Fibroblast of skin of back (primary cell): ENCODE measurements at places on chromosomes 13 and 19.
A peak's percentile ranks its signal among the peaks of the same experiment; 100 is the strongest.

- DNase-seq = no peak
Measured at GRCh38 chr13:38787550-38787949, 100.7 kb downstream of the FREM2 start.

GRCh38 chr13:112449545-112449930, 73.4 kb downstream of the SPACA7 start:
- no peak for DNase-seq

DNA sequence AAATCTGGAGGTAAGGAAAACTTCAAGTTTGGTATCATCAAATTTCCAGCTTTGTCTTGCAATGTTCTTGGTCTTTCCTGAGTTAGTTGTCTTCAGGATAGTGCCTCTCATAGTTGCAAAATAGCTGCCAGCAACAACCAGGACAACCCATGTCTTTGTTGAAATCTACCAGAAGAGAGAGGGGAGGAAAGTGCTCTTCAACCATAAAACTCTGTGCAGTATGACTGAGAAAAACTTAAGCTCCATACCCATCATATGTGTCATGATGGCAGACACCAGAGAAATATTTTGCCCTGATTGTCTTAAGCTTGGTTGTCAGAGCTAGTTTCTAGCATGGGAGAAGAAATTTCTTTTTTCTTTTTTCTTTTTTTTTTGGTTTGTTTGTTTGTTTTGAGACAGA, 103.3 kb downstream of the SPRY2 start:
- DNase-seq = peak; percentile 47

- no peak for DNase-seq
Measured at GRCh38 chr13:84553227-84553626, 671.0 kb upstream of the SLITRK1 start.

DNA sequence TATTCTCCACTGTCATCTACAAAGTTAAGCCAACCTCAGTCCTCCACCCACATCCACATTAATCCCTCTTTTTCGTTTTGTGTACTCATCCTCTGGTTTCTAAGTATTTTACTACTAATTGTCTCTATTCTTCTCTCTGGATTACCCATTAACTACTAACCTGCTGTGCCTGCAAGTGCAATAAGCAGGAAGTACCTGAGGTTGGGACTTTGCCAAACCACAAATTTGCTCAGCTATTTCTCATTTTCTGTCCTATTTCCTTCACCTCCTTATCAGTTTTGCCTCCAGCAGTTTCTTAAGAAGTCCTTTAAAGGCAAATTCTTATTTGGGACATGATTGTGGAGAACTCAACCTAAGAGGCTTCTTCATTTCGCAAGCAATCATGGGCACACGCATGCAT, 1708.9 kb downstream of the SLITRK5 start:
- DNase-seq = no peak

DNA sequence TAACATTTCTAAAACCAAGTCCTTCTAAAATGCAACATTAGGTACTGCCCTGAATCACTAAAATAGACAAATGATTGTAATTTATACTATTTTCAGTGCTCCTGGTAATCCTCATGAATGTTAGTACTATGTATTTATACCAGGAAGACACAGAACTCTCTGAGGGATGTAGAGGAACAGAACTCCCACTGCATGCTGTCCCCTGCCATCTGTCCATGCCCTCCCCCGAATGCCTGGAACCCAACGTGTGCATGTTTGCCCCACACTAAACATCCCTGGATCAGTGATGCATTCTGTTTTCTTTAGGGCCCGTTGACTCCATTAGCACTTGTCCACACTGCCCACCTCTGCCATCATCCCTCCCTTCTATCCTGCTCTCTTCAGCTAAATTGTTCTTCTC, 26.5 kb downstream of the ENOX1 start:
- DNase-seq = no peak
